ENCODE measurements at places on chromosomes 11 and 22.

- no peak for DNase-seq
Observed at GRCh38 chr11:121311373-121311772, 18.8 kb downstream of the SC5D start.

GRCh38 chr11:43788421-43788820 is 92.2 kb upstream of the ALKBH3 start:
- no peak for DNase-seq

DNA sequence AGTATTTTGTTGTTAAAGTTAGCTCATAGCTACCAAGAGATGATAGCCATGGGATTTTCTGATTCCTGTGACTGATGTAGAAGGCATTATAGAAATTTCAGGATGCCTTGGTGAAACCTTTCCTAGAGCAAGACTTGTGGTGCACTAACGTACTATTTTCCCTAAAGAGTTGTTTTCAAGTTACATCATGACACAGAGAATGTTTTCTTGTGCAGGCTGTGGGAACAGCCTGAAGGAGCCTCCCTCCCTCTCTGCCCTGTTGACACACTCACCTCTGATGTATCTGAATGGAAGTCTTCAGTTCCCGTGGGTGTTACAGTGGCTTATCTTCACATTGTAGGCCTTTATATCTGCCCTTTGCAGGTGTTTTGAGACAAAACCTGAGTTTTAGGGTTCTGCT is 121.6 kb downstream of the LDLRAD3 start:
- no peak for DNase-seq

GRCh38 chr11:60634126-60634525 is 65.3 kb upstream of the MS4A8 start:
- DNase-seq = peak; percentile 34

DNA sequence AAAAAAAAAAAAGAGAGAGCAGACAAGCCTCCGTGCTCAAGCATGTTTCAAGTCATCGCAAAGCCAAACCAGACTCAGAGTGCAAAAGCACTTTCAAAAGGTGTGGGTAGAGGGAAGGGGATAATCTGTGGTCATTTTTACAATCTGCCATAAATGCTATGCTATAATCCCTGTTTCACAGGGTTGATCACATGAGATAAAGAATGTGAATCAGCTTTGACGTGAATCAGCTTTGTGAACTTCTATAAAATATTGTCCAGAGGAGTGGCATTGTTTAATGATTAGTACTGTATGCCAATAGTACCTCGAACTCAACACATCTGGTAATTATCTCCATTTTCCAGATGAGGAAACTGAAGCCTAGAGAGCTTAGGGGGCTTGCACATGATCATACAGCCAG is 20.0 kb upstream of the POLD3 start:
- DNase-seq = no peak

GRCh38 chr11:70908223-70908622 is 344.2 kb downstream of the SHANK2 start:
- DNase-seq = no peak

DNA sequence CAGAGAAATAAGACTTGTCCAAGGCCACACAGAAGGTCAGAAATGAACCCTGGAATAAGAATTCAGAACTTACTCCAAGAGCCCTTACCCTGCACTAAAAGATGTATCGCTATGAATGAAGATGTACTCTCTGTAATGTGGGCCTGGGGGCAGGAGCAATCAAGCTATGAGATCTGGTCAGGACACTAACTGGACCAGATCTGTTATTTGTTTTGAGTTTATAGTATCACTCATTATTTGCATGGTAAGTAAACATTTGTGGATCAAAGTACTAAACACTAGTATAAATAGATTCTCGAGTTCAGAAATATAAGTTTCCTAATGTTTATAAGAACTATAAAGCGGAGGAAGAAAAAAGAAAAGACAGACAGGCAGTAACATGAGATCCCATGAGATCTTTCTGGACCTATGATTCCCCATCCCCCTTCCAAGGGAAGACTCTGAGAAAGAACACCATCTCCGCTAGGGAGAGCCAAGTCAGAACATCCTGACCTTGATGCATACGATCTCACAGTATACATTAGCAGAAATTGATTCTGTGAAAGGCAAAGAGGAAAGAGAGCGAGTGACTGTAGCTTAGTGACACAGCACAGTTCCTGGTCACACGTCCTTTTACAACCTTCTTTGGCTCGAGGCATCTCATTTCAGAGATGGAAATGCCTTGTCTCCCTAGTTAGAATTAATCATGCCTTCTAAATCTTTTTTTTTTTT is 71.2 kb downstream of the USP35 start:
- no peak for DNase-seq

- DNase-seq = no peak
Observed at GRCh38 chr11:130710021-130710420, 206.3 kb downstream of the SNX19 start.

GRCh38 chr11:74739546-74740270 is 8.5 kb upstream of the CHRDL2 start:
- no peak for DNase-seq

DNA sequence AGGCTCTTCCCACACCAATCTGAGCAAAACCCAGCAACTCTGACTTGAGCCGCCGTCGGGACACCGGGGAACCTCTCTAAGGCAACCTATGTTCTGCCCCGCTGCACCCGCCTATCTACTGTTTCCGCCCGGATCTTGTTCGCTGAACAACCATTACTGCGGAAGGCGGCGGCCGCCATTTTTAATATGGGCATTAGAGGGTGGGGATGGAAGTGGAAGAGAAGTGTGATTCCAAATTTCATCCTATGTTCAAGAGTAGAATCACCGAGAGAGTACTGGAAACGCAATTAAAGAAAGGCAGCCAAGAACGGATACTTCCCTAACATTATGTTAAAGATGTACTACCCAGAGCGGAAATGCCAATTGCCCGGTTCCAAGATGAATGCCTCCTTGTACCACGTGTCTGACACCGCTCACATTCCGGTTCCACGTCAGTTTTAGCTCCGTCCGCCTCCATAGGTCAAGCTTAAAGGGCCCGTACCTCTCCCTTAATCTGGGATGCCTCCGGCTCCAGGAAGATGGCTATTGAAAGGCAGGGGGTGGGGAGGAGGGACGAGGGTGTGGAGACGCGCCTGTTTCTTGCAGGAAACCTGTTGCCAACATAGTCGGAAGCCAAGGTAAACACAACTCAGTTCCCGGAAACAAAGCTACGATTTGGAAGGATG is at the start of gene DPAGT1:
Gene DPAGT1, minus strand, starts transcription at position 95 of the 665 bp plus-strand sequence. CDS start 198 bp downstream, outside the sequence.
- DNase-seq = peak; percentile 87

DNA sequence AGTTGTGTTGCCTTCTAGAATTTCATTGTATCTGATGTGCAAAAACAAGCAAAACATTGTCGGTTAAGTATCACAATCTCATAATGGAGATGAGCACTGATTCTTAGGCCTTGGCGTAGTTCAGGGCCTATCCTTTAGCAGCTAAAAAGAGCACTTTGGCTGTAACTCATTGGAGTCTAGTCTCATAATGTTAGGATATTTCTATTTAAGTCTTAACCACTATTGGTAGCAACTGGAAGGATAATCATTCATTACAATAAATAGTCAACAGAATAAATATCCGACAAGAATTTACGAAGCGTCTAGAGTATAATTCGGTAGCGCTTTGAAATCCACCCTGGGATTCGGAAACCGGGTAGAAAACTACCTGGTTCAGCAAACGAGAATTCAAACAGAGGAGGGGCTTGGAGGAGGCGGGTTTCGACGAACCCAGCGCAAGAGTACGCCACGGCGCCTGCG is 461 bp upstream of the EED start:
- DNase-seq = peak; percentile 89

- DNase-seq = no peak
Observed at GRCh38 chr11:86136538-86136937, 67.7 kb upstream of the PICALM start.

DNA sequence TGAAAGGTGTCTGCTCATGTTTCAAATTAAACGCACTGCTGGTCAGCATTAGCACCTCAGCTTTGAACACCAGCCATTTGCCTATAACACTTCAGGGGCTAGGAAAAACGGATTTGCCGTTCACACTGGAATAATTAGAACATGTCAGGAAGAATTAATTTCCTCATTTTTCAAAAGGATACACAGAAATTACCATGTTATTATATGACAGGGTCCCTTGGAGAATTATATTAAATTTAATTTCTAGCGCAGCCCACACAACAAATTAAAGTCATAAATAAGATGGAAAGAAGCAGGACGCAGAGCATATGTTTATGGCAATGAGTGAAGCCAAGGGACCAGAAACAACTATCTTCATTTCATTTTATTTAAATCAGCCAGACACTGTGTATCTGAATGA is 83.8 kb upstream of the SOX6 start:
- no peak for DNase-seq

GRCh38 chr11:75107187-75107586 is 10.5 kb upstream of the OR2AT4 start:
- no peak for DNase-seq

DNA sequence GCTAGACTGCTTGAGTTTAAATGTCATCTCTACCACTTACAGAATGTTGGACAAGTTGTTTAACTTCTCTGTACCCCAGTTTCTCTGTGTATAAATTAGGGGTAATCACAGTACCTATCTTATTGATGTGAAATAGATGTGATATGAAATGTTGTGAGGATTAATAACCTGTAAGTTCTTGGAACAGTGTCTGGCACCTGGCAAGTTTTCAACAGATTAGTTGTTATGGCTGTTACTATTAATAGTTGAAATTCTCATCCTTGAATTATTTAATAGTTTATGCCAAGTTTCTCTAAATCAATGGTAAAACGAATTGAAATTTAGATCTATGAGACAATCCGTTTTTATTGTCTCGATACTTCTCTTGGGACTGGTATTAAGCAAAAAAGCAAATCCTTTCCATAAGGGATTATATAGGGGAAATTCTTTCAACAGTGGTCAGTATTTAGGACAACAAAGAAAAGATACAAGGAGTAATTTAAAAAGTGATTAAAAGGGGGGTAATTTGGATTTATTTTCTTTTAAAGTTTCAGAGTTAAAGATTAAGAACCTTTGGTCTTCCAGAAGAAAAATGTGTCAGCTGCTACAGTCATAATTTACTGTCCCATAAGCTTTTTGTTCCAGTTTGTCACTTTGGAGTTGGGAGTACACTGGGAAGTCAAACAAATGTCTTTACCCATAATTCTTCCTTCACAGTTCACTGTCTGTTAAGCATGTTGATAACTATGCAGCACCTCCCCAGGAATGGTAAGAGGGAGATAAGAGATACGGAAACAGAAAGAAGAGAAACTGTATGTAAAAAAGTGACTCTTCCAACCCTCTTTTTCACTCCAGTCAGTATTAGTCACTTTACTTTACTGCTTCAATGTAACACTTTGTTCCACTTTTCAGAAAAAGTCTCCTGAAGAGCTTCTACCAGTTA is 13.2 kb downstream of the PDE3B start:
- no peak for DNase-seq

DNA sequence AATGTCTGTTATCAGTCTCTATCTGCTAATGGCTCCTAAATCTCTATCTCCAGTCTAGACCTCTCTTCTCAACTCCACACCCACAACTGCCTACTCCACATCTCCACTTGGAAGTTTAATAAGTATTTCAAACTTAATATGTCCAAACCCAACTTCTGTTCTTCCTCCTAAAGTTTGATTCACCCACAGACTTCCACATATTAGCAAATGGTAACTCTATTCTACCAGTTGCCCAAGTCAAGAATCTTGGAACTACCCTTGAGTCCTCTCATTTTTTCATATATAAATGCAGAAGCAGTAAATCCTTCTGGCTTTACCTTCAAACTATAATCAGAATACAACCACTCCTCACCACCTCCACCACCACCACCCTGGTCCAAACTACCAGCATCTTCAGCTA is 6.7 kb upstream of the JAML start:
- no peak for DNase-seq

GRCh38 chr11:130489716-130490115 is 41.3 kb downstream of the ADAMTS15 start:
- DNase-seq = no peak

- no peak for DNase-seq
Observed at GRCh38 chr22:31530823-31531195, 34.5 kb downstream of the SFI1 start.

DNA sequence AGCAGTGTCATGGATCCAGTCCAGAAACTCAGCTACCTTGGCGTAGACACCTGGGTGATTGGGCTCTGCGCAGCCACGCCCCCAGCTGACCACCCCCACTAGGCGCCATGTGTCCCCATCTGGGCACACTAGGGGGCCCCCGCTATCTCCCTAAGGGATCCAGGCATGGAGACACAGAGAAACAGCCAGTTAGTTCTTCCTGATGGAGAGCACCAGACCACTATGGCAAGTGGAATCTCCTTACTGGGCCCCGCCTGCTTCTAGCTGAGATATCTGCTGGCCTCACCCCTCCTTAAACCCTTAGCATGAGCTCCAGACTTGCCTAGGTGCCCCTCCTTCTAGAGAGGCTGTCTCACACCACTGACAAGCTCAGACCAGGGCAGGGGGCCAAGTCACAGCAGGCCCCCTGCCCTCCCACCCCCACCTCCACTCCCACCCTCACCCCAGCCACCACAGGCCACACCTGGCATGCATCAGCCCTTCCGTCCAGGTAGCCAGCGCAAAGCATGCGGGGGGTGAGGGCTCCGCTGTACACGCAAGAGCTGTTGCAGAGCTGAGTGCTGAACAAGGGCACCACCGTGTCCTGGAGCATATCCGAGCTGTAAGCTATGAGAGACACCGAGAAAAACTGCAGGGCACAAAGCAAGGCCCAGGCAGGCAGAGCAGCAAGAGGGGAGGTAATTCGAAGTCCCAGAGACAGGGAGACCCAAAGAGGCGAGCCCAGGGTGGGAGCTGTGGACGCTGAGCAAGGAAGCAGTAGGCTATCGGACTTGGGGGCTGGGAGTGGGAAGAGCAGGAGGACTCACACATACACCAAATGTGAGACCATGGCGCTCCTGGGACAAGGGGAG is 16.1 kb downstream of the TMPRSS5 start:
- no peak for DNase-seq

DNA sequence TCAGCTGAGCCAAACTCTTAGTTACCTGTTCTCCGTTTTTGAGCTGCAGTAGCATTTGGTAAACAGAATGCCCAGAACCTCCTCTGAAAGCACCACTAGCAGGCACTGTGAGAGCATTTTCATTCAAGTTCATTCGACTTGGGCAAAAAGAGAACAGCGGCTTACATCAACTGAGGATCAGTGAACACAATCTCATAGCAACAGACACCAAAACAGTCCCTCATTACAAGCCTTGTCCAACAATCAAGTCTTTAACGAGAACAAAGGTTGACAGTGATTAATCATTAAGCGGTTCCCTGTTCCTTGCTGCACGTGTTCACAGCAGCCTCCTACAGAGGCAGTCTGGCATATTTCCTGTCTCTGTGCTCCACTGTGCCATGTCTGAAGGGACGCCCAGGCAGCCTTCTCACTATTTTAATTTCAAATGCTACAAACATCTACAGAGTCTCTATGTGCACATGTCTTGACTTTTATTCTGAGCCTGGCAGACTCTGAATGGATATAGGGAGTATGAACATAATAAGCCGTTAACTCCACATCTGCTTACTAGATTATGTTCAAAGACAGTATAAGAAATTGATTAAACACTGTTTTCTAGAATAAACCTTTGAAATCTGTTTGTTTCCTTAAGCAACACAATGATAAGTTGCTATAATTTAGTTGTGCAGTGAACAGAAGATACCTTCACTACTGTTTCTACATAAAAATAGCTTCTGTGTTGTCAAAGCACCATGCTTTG is 88.3 kb upstream of the MTMR2 start:
- DNase-seq = peak; percentile 56
